Stimulated activated CD8-positive, alpha-beta memory T cell treated with anti-CD3 and anti-CD28 coated beads, Interleukin-4, amount 100 ng/mL, for 1 hour (primary cell): ENCODE measurements at places on chromosomes 1 and 21.

DNA sequence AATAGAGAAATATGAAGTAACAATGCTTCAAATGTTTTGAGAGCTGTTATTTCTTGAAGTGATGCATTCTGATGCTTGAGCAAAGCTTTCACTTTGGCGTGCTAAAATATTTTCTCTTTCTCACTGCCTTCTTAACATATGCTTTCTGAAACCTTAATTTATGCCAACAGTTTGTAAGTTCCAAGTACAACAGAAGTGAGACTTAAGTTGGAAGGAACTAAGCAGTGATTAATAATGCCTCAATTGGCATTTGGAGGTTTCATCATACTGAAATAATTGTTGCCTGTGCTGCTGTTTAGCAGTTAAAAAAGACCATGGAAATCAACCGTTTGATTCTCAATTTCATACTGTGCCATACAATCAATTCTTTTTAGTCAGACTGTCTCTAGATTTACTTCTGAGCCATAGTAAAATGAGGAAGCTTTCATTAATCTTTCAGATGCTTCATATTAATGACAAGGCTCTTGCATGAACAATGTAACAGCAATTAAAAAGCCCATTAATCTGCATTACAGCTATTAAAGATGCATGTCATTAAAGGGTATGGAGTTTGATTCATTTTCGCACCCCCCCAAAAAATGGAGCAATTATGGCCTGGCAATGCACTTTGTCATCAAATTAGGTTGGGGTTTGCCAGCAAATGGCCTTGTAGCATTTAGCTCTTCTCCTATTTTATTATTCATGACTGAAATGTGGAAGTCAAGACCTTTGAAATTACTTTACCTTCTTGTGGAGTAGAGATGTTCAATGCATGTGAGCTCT lies 375.3 kb downstream of the USH2A start:
- no peak for DNase-seq

- DNase-seq = no peak
Measured at GRCh38 chr1:58583496-58583895, 6.4 kb upstream of the TACSTD2 start.

DNA sequence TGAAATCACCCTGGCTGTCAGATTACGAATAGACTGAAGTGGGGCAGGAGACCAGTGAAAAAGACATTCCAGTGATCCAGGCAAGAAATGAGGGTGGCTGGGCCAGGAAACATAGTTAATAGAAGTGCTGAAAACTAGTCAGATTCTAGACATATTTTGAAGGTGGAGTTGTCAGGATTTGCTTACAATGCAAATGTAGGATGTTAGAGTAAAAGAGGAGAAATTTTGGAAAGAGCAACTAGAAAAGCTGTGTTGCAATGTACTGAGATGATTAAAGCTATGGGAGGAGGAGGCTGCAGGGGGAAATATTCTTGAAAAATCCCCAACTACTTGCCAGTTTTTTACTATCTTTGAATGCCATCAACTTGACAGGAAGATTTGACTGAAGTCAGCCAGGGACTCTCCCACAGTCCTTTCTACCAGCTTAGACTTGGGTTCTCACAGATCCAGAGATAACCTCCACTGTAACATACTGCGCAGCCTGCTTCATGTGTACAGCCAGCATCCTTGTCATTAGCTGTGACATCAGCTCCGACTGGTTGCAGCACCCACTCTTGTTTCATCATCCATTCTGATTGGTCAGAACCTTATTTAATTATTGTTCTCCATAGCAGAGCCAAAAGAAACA lies 109.7 kb downstream of the TSEN15 start:
- DNase-seq = no peak

DNA sequence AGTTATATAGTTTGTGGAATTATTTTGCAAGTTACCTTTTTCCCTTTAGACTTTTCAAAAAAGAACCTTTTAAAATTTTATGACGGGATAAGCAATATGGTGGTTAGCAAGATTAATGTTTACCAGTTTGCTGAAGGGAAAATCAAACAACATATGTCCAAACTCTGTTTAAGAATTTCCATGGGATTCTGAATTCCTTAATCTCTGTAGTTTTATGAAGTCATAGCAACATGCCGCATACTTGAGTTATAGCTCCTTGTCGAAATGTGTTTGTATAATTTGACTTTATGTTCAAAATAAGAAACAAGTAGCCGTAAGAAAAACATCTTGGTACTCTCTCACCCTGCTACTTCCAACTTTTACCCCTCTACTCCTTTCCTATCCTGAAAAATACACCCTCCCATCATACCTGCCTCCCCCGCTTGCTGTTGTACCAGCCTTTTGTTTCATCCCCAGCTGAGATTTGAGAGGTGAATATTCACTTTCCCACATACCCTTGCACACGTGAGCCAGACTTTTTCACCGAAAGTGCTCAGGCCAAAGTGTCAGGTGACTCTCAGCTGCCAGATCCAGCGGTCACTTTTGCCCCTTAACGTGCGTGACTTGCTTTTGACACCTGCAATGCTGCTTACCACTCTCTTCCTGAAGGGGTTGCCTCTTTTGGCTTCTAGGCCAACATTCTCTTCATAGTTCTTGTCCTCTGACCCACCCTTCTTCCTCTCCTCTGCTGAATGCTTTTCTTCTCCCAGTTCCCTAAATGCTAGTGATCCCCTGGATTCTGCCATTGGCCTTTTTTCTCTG lies 83.5 kb upstream of the ZNF326 start:
- DNase-seq = no peak

- DNase-seq = no peak
Measured at GRCh38 chr21:25734654-25734903, 125 bp downstream of the ATP5PF start.

GRCh38 chr1:66312271-66312990 lies 221.5 kb upstream of the SGIP1 start:
- no peak for DNase-seq

DNA sequence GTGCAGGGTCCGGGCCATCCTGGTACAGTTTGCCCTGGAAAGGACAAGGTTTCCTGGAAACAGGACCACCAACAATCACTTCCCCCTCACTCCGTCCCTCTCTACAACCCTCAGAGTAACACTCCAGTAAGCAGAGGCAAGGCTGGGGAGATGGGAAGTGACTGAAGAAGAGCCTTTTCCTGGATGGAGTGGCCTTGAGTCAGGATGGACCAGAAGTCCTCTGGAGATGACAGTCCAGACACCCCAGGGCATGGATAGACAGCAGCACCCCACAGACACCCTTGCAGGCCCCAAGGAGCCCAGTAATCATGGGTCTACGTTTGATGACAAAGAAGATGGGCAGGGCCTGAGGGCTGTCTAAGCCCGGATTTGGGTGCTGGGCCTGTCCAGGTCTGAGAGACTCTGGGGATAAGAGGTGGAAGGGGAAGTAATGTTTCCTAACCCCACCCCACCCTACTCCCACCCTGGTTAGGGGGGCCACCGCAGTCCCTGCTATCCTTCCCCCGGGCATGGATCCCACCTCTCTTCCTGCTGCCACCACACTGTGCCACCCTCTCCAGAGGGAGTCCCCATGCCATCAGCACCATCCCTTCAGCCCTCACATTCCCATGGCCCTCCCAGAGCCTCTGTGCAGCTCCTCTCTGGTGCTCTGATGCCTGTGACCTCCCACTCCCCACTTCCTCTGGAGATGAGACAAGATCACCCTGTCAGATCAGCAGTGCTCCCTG lies 7.2 kb upstream of the S100A8 start:
- no peak for DNase-seq

- no peak for DNase-seq
Measured at GRCh38 chr1:200444478-200444877, 34.6 kb upstream of the ZNF281 start.

DNA sequence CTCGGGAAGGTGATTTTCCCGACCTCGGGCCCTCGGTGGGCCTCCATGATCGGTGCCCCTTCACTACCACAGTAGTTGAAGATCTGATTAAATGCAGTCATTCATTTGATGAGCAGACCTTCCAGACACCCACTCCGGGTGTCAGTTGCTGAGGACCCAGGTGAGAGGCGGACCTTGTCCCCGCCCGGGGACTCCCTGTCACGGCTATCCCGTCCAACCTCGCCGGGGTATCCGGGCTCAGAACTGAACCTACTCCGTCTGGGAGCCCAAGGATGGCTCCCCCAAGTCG lies 22.6 kb downstream of the RNU1-3 start:
- DNase-seq = no peak

DNA sequence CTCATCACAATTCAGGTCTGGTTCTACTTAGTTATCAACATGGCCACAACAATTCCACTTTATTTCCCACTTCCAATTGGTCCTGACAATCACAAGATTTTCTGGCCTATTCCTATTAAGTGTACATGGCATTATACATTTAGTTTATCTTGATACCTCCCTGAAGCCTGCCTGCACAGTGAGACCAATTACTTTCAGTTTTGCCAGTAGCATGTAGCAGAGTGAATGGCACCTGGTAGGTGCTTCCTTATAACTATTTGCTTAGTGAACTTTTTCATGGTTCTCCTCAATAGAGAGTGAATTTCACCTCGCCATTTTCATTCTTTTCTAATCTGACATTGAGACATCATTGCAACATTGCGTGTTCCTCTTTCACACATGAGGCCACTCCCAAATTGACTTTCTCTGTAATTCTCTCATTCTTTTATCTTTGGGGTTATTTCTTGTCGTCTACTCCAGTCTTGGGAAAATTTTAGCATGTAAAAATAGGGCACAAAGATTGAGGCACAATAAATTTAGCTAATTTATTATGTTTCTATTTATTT lies 124.3 kb downstream of the DISC1 start:
- no peak for DNase-seq

DNA sequence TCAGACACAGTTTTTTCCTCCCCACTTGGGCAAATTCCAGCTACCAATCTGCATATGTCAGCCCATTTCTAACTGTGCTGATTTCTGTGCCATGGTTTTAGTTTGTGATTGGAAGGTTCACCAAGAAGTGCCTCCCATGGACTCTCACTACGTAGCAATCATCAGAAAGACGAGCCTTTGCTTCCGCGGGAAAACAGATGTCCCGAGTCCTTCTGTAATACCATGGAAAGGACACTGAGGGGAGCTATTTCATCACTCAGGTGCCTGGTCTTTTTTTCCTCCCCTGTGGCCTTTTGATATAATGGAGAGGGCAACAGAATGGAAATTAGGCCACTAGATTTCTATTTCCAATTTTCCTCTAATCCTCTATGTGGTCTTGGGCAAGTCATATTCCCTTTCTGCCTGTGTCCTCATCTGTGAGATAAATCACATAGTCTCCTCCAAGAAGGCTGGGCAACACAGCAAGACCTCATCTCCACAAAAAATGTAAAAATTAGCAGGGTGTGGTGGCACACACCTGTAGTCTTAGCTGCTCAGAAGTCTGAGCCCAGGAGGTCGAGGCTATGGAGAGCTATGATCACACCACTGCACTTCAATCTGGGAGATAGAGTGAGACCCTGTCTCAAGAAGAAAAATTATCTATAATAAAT lies 24.8 kb downstream of the LEMD1 start:
- DNase-seq = no peak

DNA sequence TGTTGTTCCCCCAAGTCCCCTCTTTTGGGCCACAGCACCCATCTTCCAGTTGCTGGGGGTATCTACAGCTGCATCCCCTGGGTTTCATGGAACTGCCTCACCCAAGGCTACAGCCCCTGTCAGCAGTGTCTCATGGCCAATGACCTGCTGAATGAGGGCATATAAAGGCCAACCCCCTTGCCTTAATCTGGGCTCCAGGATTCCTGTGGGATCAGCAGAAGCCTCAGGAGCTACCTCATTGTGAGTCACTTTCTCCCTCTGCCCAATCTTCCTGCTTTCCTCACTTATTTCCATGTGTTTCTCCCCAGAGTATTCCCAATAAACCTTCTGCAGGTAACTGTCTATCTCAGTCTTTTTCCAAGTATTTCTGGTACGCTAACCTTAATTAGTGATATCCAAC lies 37.3 kb upstream of the SYT14 start:
- no peak for DNase-seq

DNA sequence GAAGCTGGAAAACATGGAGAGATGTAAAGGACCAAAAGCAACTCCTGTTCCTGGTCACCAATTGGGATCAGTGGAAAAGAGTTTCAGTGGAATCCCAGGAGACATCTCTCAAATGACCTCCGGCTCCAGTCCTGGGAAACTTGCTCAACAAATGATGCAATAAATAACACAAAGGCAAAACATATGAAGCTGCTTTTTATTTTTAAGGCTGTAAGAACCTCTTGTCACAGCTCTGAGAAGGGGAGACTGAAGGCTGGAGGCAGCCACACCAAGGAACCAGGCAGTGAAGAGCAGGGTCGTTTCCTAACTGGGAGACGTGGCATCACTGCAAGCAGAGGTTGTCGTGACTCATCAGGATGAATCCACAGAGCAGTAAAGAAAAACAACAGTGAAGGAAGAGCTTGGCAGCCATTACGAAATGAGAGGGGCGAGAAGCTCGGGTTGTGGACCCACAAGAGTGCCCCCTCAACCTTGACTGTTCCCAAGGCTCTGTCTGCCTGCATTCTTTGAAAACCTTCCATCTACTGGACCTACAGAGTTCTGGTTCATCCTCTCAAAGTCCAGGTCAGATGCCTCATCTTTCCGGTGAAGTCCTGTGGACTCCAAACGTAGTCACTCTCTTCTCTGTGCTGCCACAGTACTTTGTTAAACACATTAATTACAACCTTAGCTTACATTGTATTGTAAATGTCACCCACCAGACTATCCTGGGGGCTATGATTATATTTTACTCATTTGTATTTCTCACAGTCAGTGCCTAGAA lies 32.1 kb downstream of the JAK1 start:
- no peak for DNase-seq

DNA sequence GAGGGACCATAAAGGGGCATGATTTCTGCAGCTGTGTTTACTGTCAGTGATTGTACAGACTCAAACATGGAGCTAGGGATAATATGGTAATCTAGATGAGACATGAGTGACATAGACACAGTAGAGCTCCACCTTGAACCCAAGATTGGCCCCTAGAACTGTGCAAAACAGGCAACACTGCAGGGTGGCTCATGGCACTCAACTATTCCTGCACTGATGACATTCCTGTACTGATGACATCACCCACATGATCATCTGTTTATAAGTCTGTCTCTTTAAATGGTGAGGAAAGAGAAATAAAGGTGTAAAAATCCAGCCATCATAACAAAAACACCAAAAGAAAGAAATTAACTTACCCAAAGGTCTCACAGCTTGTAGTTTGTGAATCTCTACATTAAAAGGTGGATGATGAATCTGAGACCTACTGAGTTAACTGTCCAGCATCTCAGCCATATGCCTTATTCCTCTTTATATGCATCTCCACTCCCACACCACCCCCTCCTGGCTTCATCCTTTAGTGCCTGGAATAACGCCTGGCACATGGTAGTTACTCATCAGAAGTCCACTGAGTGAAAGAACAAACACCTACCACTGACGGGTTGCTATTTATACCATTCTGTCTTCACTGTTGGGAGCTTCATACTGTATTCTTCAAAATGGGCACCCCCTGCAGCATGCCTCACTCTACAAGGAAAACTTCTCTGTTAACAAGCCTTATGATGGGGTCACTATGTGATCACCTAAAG lies at the start of gene LRRC53:
Gene LRRC53, minus strand, starts transcription at position 442 of the 746 bp plus-strand sequence. CDS start 29,262 bp downstream, outside the sequence.
- DNase-seq = no peak
